AG04450 (cell line): ENCODE measurements at places on chromosomes 1 and 21.
A peak's percentile ranks its signal among the peaks of the same experiment; 100 is the strongest.

- DNase-seq, result no peak
Observed at GRCh38 chr1:175875556-175875955, 132.2 kb upstream of the TNR start.

- DNase-seq, result no peak
Observed at GRCh38 chr1:37394574-37395464, 79.6 kb upstream of the ZC3H12A start.

GRCh38 chr1:201330541-201330940, 46.9 kb downstream of the TNNT2 start:
- DNase-seq, result no peak

DNA sequence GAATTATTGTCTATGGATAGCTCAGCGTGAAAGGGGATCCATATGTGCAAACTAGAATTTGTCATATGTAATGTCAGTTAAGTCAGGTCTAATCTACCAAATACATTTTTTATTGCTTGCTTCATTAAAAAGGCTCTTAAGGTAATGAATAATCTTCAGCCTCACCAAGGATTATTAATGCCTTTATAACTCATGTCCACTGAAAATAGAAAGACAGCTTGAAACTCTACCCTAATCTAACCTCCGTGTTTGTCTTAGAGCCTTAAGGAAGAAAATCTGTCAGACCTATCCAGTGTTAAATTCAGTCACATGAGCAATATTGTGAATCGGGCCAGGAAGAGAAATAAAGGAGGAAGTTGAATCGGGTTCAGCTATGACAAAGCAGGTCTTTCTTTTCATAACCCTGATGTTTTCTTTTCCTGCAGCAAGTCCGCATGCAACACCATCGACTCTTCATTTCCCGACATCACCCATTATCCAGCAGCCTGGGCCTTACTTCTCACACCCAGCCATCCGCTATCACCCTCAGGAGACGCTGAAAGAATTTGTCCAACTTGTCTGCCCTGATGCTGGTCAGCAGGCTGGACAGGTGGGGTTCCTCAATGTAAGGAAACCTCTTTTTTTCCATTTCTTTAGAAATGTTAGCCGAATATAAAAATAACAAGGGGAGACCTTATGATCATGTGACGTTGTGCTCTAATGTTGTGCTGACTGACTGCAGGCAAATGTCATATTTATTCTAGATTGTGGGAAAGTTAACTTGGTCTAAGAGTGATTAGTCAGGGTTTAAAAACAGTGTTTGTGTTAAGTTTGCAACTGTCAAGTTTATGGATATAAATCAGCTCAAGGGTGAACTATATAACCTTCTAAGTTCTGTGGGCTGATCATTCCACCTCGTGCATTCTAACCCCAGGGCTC, 321.0 kb downstream of the TM2D1 start:
- DNase-seq, result no peak

- no peak for DNase-seq
Observed at GRCh38 chr1:58434181-58434580, 112.3 kb downstream of the OMA1 start.

DNA sequence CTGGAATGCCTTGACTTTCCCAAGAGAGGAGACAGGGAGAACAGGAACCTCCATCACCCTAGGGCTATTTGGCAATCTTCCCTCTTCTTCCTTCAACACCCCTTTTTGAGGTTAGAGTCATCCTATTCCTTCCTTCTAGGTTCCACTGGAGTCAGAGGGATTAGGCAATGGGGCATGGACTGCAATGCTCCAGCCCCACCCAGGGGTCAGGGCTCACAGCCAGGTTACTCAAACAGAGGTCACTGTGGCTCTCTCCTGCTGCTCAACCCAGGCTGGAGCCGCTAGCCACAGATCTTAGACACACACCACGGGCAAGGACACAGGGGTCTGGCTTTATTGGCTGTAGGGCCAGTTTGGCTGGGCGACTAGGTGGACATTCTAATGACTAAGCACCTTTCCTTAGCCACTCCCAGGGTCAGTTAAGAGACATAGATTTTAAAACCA, 145.5 kb upstream of the NRIP1 start:
- DNase-seq, result no peak

- no peak for DNase-seq
Observed at GRCh38 chr1:218699421-218699820, 354.3 kb downstream of the TGFB2 start.

- DNase-seq, result no peak
Observed at GRCh38 chr1:158185770-158186169, 5.1 kb downstream of the CD1D start.

GRCh38 chr1:210099921-210100320, 132.7 kb upstream of the SERTAD4 start:
- DNase-seq, result no peak

DNA sequence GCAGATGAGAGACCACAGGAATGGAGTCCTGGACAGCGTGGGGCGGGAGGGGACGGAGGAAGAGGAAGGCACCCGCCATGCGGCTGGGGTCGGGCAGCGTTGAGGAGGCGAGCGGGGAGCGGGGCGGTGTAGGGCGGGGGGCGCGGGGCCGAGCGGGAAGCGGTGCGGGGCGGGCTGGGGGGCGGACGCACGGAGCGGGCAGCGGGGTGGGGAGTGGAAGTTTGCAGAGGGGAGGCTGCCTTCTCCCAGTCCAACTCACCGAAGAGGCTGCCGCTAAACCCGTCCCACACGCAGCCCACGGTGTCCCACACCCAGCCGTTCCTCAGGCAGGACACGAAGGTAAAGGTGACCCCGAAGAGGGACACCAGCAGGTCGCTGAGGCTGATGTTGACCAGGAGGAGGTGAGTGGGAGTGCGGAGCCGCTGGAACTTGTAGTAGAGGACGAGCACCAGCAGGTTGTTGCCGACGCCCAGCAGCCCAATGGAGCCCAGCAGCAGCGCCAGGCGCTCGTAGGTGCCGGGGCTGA, 483 bp downstream of the CHML start:
- no peak for DNase-seq

- DNase-seq, result no peak
Observed at GRCh38 chr1:28860332-28861073, 48.5 kb downstream of the OPRD1 start.

DNA sequence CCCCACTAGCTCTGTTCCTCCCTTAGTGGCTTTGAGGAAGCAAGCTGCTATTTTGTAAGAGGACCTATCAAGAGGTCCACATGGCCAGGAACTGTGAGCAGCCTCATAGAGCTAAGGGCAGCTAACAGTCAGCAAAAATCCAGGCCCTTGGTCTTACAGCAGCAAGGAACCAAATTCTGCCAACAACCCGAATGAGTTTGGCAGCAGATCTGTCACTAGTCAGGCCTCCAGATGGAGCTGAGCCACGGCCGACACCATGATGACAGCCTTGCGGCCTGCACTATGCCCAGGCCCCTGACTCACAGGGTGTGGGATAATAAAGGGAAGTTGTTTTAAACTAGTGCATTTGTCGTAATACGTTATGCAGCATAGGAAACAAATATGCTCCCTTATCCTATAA, 28.0 kb upstream of the H3-3A start:
- peak; percentile 73 for DNase-seq

DNA sequence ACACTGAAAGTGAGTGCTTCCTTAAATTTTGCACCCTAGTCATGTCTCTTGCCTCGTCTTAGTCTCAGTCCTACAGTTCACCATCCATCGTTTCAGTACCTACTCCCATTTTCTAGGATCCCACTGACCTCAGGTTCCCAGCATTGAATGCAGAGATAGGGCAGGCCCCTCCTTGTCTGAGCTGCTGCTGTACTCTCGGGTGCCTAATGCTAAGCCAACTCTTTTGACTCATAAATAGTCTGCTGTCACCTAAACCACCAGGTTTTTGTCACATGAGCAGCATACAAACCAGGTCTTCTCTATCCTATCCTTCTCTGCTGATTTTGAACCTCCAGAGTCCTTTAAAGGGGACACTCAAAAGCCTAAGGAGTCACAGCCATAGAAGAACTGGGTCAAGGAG, 3.0 kb downstream of the ARHGAP30 start:
- no peak for DNase-seq

- DNase-seq, result no peak
Observed at GRCh38 chr1:187985897-187986654, 1157.3 kb downstream of the PLA2G4A start.

- no peak for DNase-seq
Observed at GRCh38 chr1:70666381-70667140, 255.5 kb downstream of the CTH start.
